Foreskin melanocyte (primary cell): ENCODE measurements at places on chromosomes 12 and 14.

GRCh38 chr12:81835783-81836182, 76.6 kb upstream of the PPFIA2 start:
- DNase-seq: no peak

GRCh38 chr14:101090976-101091375, 187.5 kb upstream of the RTL1 start:
- no peak for DNase-seq

GRCh38 chr14:105168979-105169507, 467 bp upstream of the JAG2 start:
- DNase-seq: no peak

GRCh38 chr12:123934829-123935228, 37.8 kb downstream of the CCDC92 start:
- no peak for DNase-seq

GRCh38 chr12:56202366-56202765, 13.1 kb upstream of the SMARCC2 start:
- DNase-seq: no peak

GRCh38 chr12:95802482-95803270, 12.1 kb upstream of the NTN4 start:
- no peak for DNase-seq

- no peak for DNase-seq
Observed at GRCh38 chr12:133202493-133203343, 21.4 kb downstream of the ZNF268 start.

GRCh38 chr12:6699989-6700645, 498 bp downstream of the PIANP start:
- no peak for DNase-seq

GRCh38 chr12:20050221-20050620, 318.1 kb upstream of the PDE3A start:
- no peak for DNase-seq

DNA sequence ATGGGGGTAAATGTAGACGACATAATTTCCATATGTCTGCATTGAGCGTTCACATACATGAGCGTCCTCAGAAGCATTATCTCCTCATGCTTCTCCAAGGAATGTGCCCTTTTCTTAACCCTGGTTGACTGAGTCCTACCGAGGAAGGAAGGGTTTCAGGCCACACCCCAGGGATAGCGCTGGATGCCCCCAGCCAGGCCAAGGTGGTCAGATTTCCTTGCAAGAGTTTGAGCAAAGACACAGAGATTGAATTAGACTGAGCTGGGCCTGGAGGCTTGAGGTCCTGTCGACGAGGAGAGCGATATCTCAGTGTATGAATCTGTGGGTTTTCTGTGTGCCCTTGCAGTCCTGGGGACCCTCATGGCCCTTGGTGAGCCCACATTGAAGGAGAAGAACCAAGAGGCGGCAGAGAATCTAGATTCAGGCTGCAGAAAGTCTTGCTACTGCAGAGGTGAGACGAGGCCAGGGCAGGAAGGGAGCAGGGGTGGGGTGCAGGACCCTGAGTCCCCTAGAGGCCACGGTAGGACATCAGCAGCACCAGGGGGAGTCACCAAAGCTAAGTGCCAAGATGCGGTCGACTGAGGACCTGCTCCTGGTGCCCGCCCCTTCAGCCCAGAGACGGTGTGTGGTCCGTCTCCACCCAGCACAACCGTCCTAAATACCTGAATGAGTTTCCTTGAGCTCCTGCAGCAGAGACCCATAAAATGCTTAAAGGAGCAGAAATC, 94.7 kb upstream of the DIO3 start:
- no peak for DNase-seq

DNA sequence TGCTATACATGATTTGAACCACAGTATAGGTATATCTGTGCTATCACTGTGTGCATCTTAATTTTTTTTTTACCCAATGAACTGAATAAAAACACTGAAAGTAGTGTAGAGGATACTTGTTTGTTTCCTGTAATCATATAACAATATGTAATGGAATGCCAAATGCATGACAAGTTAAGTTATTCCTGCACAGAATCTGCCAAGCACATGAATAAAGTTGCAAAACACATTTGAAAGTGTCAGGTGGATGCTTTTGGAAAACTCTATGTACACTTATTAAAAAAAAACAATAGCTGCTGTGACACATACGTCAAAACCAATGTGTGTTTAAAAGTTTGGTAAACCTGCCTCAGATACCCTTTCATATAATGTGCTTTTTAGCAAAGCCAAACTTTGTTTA, 1638.1 kb upstream of the SEL1L start:
- DNase-seq: no peak

- DNase-seq: no peak
Observed at GRCh38 chr12:18283831-18284230, 22.5 kb downstream of the PIK3C2G start.
